NCI-H1048 (cell line): ENCODE measurements at places on chromosomes 16 and 17.

GRCh38 chr17:79155701-79156100 lies 81.1 kb downstream of the ENGASE start:
- DNase-seq = no peak

GRCh38 chr16:85222155-85222863 lies 110.0 kb upstream of the CIBAR2 start:
- DNase-seq = no peak

GRCh38 chr17:31674305-31674704 lies 184.7 kb downstream of the COPRS start:
- no peak for DNase-seq

GRCh38 chr17:39753514-39754160 lies 15.9 kb downstream of the GRB7 start:
- no peak for DNase-seq

DNA sequence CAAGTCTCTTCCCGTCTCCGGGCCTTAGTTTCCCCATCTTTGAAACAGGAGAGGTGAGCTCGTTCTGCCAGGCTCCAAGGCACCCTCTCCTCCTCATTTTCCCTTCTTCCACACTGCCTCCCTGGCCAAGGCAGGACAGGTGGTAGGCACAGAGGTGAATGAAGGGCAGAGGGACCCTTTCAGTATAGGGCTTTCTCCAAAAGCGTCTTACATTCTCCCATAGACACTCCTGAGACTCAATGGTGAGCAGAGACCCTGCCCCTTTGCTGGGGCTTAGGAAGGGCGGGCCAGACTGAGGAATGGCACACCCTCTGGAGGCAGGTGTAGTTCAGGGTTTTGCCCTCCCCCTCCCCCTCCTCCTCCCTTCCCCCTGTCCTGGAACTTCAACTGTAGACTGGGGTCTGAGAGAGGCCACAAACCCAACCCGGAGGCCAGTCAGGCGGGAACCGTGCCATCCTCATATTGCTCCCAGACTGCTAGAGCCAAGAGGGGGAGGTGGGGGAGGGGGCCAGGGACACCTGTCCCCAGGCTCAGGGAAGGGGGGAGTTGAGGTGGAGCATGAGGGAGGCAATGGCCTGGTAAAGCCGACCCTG lies 1.9 kb downstream of the PLEKHH3 start:
- no peak for DNase-seq

DNA sequence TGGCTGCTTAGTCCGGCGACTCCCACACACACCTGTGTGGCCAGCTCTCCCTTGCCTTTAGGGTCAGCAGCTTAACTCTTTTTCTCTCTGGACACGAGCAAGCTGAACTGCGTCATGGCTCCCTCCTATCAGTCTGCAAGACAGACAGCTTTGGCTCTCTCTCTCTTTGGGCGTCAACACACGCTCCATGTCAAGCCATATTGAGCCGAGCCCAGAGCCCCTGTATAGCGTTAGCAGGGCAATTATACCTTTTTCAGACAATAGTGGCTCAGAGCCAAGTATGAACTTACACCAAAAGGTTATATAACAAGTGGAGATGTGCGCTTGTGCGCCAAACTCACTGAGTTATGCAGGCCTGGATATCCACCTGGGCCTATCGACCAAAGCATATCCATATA lies 34.8 kb upstream of the APPBP2 start:
- no peak for DNase-seq

DNA sequence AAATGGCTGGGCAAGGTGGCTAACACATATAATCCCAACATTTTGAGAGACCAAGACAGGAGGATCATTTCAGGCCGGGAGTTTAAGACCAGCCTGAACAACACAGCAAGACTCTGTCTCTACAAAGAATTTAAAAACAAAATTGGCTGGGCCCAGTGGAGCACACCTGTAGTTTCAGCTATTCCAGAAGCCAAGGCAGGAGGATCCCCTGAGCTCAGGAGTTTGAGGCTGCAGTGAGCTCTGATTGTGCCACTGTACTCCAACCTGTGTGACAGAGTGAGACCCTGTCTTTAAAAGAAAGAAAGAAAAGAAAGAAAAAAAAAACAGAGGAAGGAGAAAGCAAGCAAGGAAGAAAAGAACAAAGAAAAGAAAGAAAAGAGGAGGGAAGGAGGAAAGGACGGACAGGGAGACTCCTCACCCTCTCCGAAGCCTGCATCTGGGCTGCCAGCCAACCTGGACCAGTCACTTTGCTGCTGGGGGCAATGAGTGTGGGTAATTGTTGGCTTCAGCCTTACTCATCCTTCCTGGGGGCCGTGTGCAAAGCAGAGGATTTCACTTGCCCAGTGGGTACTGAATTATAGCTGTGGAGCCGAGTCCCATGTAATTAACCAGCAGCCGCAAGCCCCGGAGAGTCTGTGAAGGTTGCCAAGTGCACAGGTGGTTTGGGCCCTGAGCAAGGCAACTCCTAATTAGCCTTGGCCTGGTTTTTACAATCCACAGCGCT lies 6.7 kb upstream of the MT4 start:
- no peak for DNase-seq

DNA sequence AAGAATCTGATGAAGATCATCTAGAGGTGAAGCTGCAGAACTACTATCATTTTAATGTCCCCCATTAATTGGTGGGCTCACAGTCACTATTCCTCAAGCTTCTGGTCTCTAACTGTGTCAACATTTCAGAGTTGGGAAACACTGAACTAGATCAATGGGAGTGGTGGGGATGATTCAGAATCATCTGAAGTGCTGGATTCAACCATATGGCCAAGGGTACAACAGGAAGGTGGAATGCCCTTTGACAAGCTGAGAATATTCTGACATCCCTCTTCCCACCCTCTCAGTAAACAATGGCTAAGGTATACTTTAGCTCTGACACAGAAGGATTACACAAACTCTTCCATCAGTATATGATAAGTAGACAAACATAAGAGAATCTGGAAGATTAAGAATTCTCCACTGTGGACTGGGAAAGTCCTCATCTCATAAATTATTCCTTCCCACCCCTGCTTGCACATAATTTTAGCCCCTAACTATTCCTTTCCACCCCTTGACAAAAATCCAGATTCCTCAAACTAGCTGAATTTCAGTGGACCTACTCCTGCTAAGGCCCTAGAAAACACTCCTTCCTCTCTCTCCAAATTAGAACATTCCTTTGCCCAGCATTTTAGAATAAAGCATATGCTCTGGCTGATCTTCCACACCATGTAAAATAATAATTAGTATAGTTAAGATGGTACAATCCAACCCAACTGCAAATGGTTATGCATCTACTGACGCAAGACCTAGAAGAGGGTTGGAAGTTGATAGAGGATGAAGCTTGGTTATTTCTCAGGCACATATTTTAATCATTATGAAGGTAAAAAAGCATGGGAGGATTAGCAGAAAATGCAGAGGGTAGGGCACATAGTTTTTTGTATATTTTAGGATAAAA lies 16.3 kb upstream of the RFFL start:
- DNase-seq = no peak

GRCh38 chr17:17509601-17510425 lies 13.6 kb upstream of the RASD1 start:
- DNase-seq = no peak

- DNase-seq = no peak
Observed at GRCh38 chr17:45123930-45124796, 8.2 kb downstream of the PLCD3 start.

GRCh38 chr17:77045441-77046041 lies 95.2 kb upstream of the SEC14L1 start:
- DNase-seq = no peak

GRCh38 chr17:29617481-29618271 lies 5.0 kb downstream of the CORO6 start:
- peak; percentile 34 for DNase-seq

GRCh38 chr16:67147437-67148140 lies 3.2 kb downstream of the B3GNT9 start:
- no peak for DNase-seq

DNA sequence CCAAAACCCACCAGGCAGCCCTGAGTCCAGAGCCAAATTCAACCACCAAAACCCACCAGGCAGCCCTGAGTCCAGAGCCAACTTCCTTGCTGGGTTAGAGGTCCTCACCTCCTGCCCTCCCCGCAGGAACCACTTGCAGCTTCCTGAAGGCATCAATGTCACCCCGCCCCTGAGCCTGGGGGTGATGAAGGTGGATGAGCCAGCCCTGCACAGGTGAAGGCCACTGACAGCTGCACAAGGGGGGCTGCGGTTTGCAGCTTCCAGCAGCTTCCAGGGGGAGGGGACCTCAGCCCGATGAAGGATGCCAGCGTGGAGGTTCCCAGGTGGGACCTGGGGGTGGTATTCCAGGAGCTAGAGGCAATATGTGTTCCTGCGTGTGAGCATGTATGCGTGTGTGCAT lies 7.6 kb upstream of the CSNK1D start:
- no peak for DNase-seq

GRCh38 chr17:28174352-28175046 lies 132.0 kb downstream of the NLK start:
- DNase-seq = no peak

GRCh38 chr16:276426-277077 lies 808 bp upstream of the RGS11 start:
- no peak for DNase-seq

- DNase-seq = peak; percentile 61
Observed at GRCh38 chr17:45021607-45022287, 29.7 kb downstream of the DCAKD start.

- DNase-seq = no peak
Observed at GRCh38 chr17:82226809-82227628, 1.8 kb upstream of the SLC16A3 start.

GRCh38 chr17:18070861-18071340 lies 16.8 kb upstream of the DRG2 start:
- no peak for DNase-seq

GRCh38 chr17:61155590-61156237 lies 243.9 kb upstream of the TBX2 start:
- DNase-seq = no peak

DNA sequence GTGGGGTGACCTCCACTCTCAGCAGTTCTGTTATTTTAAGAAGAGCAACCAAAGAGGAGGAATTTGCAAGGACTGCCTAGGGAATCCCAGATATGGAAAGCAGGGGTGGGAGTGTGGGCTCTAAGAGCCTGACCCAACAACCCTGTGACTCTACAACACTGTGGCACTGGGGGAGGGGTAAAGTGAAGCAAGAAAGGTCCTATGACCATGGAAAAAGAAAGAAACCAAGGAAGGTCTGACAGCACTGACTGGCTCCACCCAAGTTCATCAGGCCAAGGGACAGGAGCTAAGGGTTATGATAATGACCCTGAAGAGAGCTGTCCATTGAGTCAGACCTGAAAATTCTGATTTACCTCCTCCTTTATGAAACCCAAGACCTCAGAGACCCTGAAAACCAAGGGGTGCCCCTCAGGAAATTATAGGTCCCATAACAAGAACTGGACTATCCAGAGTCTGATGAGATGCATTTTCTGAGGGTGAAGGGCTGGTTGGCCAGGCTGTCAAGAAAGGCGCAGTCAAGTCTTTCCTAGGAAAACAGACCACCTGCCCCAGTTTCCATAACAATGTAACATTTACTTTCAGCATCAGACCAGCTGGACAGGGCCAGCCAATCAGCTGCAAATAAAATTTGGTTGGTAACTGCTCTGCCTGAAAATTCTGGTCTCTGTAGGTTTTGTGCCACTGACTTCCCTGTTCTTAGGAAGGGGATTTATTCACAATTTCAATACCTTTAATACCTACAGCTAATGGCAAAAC lies 53.8 kb upstream of the MTMR4 start:
- DNase-seq = no peak

GRCh38 chr17:63780507-63780906 lies 6.5 kb downstream of the DDX42 start:
- no peak for DNase-seq

- no peak for DNase-seq
Observed at GRCh38 chr17:21301593-21302550, 17.4 kb downstream of the MAP2K3 start.

GRCh38 chr17:61369751-61370150 lies 29.9 kb upstream of the TBX2 start:
- no peak for DNase-seq

DNA sequence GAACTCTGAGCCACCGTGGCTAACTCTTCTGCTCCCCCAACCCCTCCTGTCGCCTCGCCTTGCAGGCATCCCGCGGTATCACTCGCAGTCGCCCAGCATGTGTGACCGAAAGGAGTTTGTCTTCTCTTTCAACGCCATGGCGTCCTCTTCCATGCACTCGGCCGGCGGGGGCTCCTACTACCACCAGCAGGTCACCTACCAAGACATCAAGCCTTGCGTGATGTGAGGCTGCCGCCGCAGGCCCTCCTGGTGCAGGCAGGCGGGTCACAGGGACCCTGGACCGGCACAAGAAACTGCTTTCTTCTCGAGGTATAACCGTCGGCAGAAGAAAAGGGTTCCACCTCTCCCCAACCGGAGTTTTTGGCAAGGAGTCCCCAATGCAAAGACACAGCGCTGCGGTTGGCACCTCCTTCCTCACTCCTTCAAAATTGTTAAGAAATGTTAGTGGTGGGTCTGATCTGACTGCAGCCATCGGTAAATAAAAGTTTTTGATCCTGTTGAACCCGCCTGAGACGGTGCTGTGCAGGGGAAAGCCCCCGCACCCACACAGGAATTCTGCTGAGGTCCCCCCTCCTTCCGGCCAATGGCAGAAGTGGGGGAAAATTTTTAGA lies 2.6 kb downstream of the FOXF1 start:
- DNase-seq = no peak

DNA sequence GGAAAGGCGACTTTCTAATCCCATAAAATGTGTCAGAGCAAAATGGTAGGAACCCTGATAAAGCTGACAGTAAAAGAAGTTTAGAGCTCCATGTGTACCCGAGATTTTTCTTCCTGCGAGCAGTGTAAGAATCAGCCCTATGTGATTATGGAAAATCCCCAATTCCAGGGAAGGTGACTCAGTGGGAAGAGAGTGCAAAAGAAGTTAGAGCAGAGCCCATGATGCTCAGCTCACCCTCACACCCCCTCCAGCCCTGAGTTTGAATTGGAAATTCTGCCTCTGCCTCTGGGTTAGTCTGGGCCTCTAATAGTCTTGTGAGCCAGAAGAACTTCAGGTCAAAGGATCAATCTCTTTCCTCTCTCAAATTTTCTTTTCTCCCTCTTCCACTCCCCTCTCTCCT lies 12.5 kb downstream of the C17orf78 start:
- DNase-seq = no peak

DNA sequence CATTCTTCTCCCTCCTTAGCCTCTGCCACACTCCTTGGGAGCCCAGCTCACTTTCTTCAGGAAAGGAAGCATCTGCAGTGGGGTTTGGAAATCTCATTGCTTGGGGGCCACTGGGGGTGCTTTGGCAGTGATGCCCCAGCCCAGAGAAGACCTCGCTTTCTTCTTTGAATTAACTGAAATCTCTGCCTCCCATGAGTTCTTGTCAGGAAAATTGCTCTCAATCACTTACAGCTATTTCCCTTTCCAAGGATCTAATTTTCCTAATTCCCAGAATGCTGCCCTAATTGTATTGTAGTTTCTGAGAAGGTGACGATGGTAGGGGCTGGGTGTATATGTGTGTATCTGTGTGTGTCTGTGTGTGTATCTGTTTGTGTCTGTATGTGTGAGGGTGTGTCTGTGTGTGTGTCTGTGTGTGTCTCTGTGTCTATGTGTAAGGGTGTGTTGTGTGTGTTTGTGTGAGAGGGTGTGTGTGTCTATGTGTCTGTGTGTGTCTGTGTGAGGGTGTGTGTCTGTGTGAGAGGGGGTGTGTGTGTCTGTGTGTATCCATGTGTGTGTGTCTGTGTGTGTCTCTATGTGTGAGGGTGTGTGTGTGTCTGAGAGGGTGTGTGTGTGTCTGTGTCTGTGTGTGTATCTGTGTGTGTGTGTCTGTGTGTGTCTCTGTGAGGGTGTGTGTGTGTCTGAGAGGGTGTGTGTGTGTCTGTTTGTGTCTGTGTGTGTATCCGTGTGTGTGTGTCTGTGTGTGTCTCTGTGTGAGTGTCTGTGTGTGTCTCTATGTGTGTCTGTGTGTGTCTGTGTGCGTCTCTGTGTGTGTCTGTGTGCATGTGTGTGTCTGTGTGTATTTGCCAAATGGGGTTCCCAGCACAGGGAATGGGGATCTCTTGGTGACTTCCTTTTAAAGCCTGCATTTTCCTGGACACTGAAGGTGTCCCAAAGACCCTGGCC lies 83.5 kb upstream of the DNAJA2 start:
- DNase-seq = no peak
